ENCODE measurements at places on chromosomes 11 and 22. TPM values are rescaled to one million over a fixed set of nuclear protein-coding genes. Genes with fewer than 3 reads are reported as not detected.

Gene LRRC55
- not detected for polyA plus RNA-seq

Gene MS4A6E
- 0.79 TPM for polyA plus RNA-seq

Gene SHANK2
- 0.04 TPM for polyA plus RNA-seq

Gene OR2D2
- not detected for polyA plus RNA-seq

Gene MIOX
- not detected for polyA plus RNA-seq

Gene KRTAP5-1
- not detected for polyA plus RNA-seq

Gene OR6A2
- polyA plus RNA-seq, result not detected

Gene CHST1
- polyA plus RNA-seq, result not detected

Gene LRRC56
- 0.69 TPM for polyA plus RNA-seq

Gene PANX2
- polyA plus RNA-seq, result not detected

Gene HTR3A
- not detected for polyA plus RNA-seq

Gene HOATZ
- not detected for polyA plus RNA-seq

Gene HEPN1
- polyA plus RNA-seq, result not detected
